ENCODE measurements at places on chromosomes 12 and 14.

DNA sequence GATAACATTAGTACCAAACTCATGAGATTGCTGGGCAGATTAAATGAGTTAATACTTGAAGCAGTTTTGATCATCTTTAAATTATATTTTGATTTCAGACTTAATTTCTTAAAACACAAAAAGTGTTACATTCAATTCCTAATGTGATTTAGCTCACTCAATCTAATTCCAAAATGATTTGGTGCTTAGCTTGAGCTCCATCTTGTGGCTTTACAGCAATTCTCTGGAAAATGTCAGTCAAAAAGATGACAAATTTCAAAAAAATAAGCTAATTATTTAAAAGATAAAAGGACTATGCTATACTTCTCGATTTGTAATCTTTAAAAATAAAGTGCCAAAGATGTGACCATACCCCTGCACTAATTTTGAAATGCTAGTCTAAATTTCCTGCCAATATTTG is 10.1 kb downstream of the LLPH start:
- no peak for DNase-seq

GRCh38 chr14:74596741-74597450 is 15.1 kb downstream of the LTBP2 start:
- DNase-seq, result no peak

DNA sequence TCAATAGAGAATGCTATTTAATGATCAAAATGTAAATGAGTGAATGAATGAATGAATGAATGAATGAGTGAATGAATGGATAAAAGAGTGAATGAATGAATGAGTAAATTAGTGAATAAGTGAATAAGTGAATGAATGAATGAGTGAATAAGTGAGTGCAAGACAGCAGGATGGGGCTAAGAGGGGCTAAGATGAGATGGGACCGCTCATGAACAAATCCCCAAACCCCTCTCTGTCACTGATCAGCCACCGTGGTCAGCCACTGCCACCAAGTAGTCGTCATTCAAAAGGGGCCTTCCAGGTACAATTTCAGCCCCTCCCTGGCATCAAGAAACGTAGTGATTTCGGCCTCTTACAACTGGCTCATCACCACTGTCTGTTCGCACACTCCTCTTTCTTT is 79.2 kb downstream of the BCL11B start:
- no peak for DNase-seq

- no peak for DNase-seq
Measured at GRCh38 chr14:91669867-91670266, 62.0 kb downstream of the CATSPERB start.

DNA sequence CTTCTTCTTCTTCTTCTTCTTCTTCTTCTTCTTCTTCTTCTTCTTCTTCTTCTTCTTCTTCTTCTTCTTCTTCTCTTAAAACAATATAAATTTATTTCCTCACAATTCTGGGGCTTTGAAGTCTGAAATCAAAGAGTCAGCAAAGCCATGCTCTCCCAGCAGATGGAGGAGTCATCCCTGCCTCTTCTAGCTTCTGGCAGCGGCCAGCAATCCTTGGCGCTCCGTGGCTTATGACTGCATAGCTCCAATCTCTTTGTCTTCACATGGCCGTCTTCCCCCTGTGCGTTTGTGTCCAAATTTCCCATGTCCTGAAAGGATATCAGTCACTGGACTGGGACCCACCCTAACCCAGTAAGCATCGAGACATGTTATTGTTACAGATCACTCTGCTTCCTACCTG is 22.9 kb downstream of the KCNA1 start:
- DNase-seq, result no peak

DNA sequence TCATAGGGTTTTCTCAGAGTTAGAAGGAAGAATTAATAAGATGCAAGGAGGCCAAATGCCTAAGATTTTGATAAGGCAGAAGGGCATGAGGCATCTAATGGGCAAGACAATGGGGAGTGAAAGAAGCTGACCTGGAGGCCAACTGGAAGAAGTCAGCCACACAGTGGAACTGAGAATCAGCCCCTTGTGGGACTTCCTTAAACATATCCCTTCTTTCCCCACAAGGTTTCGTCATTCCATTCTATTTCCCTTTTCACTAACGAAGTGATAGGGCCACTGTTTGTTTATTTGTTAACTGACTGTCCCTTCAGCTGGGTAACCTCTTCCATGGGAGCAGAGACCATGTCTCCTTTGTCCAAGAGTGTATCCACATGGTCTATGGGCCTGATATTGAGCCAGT is 86.2 kb downstream of the HELB start:
- no peak for DNase-seq

- DNase-seq, result no peak
Measured at GRCh38 chr12:2654311-2654710, 140.5 kb upstream of the FKBP4 start.

DNA sequence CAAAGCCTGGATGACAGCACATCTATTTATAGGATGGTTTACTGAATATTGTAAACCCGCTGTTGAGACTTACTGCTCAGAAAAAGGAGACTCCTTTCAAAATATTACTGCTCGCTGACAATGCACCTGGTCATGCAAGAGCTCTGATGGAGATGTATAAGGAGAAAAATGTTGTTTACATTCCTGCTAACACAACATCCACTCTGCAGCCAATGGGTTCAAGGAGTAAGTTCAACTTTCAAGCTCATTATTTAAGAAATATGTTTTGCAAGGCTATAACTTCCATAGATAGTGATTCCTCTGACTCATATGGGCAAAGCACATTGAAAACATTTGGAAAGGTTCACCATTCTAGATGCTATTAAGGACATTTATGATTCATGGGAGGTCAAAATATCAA is 201.7 kb downstream of the SNAPC1 start:
- DNase-seq, result no peak

GRCh38 chr14:67493092-67493717 is 4.7 kb upstream of the TMEM229B start:
- DNase-seq, result no peak

GRCh38 chr12:122206111-122206881 is 2.8 kb downstream of the B3GNT4 start:
- no peak for DNase-seq

DNA sequence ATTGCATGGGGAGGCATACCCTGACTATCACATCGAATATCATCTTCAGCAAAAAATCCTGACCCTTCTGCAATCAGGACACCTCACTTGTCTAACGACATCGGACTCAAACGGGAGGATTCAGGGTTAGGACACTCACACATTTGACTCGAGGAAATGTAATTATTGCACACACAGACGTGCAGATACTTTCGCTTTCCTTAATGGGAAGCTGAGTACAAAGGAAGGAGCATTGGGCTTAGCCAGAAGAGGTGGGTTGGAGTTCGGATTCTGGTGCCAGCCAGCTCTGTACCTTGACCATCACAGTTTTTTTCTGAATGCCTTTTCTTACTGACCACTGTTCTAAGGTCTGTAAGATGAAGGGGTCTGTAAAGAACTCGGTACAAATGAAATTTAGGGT is 260.4 kb downstream of the GALC start:
- no peak for DNase-seq

DNA sequence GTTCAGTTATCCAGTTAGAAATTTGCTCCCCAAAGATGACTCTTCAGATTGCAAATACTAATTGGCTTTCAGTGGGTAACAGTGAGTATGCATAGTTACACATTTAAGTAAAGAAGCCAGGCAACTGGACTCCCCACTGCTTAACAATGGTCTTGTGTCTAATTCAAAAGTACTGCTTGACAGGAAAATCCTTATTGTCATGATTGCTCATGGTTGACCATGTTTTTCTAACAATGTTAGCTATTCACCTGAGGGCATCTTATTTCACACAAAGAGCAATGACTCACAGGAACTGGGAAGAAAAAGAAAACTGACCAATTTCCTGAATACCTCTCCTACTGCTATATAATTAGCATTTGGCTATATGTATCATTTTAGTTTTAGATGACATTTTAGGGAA is 33.7 kb upstream of the ALG10B start:
- no peak for DNase-seq

- no peak for DNase-seq
Measured at GRCh38 chr12:73599268-73599667, 938.4 kb upstream of the ATXN7L3B start.

GRCh38 chr14:21860172-21860571 is 186.6 kb upstream of the OR4E1 start:
- no peak for DNase-seq

GRCh38 chr12:115377779-115378178 is 693.8 kb upstream of the TBX3 start:
- no peak for DNase-seq

DNA sequence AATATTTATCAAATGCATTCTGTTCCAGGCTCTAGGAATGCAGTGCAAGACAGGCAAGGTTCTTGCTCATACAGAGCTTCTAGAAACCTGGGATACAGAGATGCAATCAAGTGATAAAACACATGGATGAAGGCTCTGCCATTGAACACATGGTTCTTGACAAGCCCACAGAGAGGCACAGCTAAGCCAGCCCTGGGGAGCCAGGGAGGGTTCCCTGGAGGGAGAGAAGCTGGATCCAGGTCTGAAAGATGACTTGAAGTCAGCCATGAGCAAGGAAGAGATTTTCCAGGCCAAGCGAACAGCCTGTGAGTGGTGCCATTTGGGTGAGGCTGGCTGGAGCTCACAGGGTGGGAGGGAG is 66.2 kb downstream of the IRF2BPL start:
- no peak for DNase-seq

DNA sequence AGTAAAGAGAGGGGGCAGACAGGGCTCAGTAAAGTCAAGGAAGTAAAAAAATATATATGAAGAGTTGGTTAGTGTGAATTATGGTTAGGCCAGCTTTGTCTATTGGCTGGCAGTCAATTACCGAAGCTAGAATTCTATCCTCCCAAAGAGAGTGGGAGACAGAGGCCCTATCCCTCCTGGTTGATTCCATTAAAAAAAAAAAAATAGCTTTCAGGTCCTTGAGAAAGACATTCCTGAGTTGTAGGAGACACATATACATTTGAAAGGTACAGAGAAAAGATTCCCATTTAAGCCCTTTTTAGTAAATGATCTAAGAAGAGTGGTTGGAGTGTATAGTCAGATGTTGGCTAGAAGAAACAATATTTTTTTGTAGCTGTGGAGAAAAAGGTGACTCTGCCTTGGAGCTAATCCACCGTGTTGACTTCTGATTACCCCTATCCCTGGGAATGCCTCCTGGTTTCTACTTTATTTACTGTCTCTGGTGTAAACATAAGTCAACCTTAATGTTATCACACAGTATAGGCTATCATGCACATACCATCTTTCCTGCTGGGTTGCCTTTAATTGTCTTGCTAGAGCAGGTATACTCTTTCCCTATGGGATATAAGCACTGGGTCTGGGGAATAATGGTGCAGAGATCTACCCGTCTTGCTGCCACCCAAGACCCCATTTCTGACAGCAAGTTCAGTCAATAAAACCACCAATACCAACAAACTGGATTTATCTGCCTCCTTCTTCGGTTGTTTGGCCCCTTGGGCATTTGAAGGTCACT is 859.9 kb upstream of the ATXN7L3B start:
- DNase-seq, result no peak

GRCh38 chr12:6532051-6532926 is 2.0 kb upstream of the GAPDH start:
- DNase-seq, result peak; percentile 31

DNA sequence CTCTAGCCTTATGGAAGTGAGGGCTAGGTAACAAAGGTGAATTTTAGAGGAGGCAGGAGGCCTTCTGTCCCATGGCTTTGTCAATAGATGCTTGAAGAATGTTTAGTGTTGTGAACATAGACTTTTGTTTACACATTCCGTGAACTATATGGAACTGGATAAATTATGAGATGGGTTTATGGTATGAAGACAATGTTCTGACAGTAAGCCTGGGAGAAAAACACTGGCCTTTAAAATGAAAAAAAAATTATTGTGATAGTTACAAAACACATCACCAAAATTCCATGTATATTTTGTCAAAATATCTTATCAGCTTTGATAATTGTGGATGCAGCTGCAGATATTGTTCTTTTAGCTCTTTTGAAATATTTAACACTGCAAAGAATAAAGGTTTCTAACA is 251.5 kb upstream of the DCN start:
- no peak for DNase-seq

DNA sequence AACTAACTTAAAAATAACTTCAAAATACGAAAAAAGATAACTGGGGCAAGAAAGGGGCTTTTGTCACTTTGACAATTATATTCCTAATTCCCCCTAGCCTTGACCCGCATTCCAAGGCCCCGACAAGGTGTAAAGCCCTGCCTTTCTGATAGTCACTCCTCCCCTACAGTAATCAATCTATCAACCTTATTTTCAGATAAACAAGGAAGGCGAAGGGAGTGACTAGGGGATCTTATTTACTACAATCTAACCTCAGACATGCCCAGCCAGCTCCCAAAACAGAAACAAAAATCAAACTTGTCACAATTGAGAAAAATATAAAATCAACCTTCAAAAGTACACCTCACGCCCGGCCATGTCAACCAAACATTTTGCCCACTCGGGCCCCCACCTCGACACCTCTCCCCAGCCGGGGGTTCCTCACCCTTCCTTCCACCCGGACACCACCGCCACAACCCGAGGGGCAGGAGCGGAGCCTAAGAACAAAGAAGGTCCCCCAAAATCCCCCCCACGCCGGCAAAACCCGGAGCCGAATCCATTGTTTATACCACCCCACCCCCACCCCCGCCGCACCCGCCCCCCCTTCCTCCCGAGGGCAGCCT is 562 bp downstream of the ZFYVE1 start:
- no peak for DNase-seq

DNA sequence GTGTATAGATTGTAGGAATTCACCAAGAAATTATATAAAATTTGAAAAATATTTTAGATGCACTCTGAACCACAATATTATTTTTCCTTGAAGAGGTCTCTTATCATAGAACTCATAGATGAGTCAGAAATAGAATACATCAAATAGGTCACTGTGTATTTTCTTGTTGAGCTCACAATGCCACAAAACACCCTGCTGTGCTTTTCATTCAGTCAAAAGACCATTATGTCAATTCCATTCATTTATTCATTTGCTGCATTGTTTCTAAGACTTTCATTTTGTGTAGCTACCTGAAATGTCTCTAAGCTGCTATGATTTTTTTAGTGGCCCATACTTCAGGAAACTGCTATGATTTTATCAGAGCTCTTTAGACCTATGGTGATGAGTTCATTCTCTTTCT is 231.9 kb upstream of the AVPR1A start:
- no peak for DNase-seq

- DNase-seq, result no peak
Measured at GRCh38 chr14:81350344-81351130, 49.6 kb downstream of the STON2 start.

Measured in activated naive CD4-positive, alpha-beta T cell (primary cell).